Activated CD4-positive, alpha-beta T cell treated with anti-CD3 and anti-CD28 coated beads for 4 hours (primary cell): ENCODE measurements at places on chromosomes 7 and 10.

- peak; percentile 22 for DNase-seq
Measured at GRCh38 chr10:130179640-130180039, 43.4 kb downstream of the GLRX3 start.

DNA sequence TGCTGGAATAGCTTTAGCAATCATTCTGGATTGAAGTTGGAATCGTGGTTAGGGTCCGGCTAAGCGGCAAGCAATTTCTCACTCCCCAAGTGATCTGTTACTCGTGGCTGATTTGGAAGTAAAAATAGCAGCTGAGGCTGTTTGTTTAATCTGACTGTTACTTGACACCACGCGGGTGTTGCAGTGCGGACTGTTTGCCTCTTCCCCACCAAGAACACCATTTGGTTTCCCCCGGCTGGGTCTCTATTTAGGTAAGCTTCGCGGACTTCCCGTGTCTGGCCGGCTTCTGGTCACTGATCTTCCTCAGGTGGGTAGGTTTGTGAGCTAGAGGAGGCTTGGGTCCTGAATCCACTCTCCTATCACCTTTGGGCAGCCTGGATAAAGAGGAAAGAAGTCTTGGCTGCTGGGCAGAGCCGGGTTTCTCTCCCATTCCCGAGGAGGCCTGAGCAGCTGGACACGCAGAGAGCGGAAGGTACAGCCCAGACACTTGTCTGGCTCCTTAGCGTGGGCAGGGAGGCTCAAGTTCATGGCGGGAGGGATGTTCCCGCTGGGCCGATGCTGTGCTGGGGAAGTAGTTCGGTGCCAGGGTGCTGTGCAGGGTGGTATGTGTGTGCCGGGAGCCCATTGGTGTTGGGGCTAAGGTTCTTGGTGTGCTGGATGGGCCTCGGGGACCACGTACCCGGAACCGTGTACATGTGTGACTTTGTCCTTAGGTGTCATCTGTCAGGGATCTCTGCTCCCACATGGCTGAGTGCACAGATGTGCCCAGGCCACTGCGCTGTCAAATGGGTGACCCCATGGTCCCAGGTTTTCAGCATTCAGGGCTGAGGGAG, at the start of gene C10orf71:
TSS of gene C10orf71 (plus strand) at position 188 of the 833 bp plus-strand sequence. CDS start 23,376 bp downstream, outside the sequence.
- no peak for DNase-seq

DNA sequence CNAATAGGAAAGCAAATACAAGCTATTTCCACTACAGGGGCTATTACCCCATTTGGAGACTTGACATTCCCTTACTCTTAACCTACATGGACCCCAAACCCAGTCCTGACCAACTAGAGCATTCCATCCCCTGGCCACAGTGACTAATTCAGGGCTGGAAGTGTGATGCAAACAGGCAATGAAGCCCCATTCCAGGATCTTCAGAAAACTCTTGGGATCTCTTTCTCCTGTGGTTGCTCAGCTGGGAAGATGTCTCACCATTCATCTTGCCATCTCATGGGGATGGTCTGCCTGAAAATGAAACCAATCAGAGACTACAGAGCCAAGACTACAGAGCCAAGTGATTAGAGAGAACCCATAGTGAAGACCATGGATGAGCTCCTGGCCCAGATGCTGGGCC, 206.2 kb downstream of the ZNF365 start:
- no peak for DNase-seq

GRCh38 chr7:113263749-113264148, 145.4 kb upstream of the SMIM30 start:
- DNase-seq: no peak

GRCh38 chr10:75540357-75540966, 109.0 kb downstream of the LRMDA start:
- no peak for DNase-seq

DNA sequence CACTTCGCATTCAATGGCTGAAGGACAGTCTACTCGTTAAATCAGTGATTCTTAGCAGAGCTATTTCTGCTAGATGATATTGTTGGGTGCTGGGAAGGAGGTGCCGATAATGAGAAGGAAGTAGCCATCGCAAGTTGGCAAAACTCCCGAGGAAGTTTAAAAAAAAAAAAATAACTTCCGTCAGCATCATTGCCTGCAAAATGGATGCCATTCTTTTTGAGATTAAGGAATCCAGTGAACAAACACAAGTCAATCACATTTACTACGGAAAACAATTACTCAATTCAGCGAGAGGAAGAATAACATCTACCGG, 74.4 kb upstream of the SFMBT2 start:
- no peak for DNase-seq

DNA sequence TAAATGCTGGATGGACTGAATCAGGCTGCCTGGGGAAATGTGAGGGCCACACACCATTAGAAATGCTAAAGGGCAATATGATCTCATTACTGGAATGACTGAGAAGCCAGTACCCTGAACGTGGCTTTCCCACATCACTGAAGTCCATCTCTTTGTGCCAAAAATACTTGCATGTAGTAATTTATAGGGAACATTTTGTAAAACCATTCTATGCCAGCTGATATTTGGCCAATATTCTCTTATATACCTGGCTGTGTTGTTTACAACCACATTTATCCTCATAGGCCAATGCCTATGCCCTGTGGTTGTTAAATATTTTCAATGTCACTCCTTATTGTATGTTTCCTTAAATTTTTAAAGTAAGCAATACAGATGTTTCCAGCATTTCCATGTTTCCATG, 111.6 kb downstream of the C10orf90 start:
- DNase-seq: no peak

DNA sequence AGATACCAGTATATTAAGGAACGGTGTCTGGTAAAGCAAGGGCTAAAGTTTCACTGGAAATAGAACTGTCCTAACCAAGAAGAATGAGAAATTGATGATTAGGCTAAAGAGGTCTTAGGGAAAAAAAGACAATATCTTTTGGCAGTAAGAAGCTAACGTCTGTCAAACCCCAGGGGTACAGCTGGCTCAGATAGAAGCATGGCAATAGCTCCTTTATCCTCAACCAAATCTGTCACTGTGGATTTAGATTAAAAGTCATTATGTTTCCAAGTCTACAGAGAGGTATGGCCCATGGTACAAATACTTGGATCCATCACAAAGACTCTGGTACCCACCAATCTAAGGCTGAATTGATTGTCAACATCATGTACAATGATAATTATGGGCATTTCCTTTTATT, 8.6 kb upstream of the SLC16A9 start:
- DNase-seq: no peak

GRCh38 chr10:92291921-92292845, 1.2 kb downstream of the MARCHF5 start:
- DNase-seq: peak; percentile 30

GRCh38 chr10:58518775-58519174, 6.1 kb downstream of the BICC1 start:
- DNase-seq: no peak

DNA sequence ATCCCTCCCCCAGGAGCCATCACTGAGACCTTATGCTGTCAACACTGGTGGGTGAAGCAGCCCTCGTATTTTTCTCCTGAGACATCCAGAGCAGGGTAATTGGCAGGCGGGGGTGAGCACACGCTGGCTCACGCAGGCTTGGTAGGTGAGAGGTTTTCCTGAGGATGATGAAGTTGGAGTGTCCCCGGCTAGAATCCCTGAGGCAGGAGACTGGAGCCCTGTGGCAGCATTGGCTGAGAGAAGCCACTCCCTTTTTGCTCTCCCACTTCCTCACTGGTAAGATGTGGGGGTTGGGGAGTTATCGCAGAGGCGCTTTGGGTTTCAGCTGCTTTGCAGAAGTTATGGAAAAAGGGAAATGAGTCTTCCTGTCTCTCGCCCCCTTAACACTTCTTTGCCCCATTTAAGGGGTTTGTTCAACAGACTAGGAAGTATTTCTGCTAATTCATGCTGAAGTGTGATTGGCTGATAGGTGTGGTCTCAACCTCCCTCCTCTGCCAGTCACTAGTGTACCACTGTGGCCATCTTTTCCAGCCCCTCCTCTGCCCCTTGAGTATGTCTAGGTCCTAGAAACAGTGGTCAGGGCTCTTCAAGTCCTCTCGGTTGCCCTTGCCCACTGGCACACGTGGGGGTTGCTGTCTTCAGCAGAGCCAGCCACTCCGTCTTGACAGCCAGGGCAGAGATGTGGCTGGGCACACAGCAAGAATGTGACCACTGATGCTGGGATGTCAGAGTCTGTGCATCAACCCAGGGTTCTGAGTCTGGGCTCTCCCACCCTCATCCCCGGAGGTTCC, 5.7 kb downstream of the ARPC1B start:
- DNase-seq: peak; percentile 33

- no peak for DNase-seq
Measured at GRCh38 chr7:35389636-35390035, 135.7 kb upstream of the TBX20 start.

GRCh38 chr7:31642681-31643115, 44.3 kb upstream of the PPP1R17 start:
- DNase-seq: no peak

DNA sequence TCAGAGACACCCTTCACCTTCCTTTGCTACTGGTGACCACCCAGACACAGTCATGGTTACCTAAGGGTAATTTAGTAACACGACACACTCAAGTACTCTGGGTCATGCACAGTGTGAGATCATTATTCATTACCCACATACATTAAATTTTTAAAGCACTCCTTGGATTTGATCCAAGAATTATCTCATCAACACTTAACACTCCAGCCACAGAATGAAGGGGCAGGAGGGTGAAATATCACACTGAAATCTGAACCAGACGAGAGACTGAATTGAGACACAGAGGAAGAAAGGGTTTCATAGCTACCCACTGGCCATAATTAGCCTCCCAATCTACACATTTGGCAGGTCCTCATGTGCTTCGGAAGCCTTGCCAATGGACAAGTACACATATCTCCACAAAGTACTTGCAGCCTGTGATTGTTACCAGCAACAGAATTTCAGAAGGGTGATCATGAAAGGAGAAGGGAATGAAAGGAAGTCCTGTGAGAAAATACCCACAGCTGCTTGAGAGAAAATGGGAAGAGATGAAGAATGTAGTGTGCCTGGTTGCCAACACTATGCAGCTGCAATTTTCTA, 189.3 kb downstream of the POLR1F start:
- no peak for DNase-seq

GRCh38 chr10:85917601-85918000, 449.0 kb downstream of the GRID1 start:
- no peak for DNase-seq

GRCh38 chr10:12396093-12396492, 46.7 kb downstream of the CAMK1D start:
- no peak for DNase-seq

GRCh38 chr10:44864051-44864450, 47.1 kb upstream of the TMEM72 start:
- DNase-seq: no peak

GRCh38 chr10:70233109-70233938, at the start of gene PPA1:
PPA1 (minus strand) TSS chr10:70233429; CDS start chr10:70233327, 102 bp downstream.
- peak; percentile 99 for DNase-seq

DNA sequence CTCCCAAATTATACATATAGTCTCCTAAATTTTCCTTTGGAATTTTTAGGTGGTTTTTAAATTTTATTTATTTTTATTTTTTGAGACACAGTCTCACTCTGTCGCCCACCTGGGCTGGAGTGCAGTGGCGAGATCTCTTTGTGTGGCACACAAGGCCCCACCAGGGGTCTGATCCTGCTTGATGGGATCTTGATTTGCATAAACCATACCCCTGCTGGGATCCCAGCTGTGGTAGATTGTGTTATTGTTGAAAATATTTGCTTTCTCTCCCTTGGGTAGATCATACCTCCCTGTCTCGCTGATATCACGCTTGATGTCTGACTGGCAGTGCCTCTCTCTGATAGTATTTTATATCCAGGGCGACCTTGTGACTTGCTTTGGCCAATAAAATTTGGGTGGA, 5.6 kb upstream of the MUC3A start:
- no peak for DNase-seq

DNA sequence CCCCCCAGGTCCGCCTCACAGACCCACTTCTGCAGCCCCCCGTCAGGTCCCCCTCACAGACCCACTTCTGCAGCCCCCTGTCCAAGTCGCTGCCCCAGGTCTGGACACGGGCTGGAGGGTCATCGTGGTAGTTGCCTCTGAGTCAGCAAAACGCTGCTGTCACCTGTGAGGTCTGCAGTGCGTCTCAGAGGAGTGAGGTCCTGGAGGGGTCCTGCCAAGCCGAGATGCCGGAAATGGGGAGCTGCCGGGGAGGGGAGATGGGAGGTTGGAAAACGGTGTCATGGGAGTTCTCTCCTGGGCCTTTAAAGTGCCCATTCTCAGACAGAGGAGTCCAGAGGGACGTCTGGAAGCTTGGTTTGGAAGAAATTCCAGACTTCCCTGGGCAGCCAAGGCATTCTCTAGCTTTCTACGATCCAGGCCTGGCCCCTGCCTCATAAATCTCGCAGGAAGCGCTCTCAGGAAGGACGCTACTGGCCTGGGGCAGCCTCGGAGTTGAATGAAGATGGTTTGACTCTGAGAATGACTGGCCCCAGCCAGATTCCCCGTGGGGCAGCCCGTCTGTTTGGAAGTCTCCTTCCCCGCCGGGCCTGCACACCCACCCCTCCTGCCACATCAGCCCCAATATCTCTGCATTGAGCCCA, 38.7 kb downstream of the CALML3 start:
- no peak for DNase-seq

DNA sequence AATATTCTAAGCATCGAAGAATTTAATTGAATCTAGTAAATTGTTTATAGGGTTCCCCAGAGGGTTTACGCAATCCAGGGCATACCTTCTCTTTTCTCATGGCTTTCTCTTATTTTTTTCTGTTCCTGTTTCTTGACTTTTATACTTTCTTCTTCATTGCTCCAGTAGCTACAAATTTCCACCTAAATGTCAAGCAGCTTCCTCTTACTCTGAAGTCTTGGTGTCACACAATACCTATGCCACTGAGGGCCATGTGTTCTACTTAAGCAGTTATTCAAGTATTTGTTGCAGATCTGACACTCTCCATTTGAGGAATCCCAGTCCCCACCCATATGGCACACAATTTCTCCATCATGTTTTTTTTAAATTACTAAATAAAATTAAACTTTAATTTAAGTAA, 343.1 kb upstream of the MBL2 start:
- no peak for DNase-seq

DNA sequence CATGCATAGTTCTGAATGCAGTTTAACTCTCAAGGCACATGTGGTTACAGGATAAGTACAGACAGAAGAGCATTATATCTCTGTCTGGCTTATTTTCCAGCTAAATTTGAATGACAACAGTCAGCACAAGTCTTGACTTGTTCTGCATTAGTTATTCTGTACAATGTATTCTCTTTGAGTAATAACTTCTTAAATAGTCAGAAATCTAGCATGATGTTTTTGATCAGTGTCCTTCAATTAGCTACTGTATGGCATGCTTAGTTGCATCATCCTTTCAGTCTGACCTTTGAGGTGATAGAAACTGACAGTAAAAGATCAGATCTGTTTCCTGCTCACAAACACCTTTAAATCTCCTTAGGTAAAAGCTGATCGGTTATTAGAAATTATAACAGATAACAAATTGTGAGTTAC, 118.1 kb downstream of the ARL4A start:
- no peak for DNase-seq

GRCh38 chr7:128192497-128193142, 48.5 kb upstream of the LEP start:
- no peak for DNase-seq

- no peak for DNase-seq
Measured at GRCh38 chr10:82674036-82674435, 799.0 kb downstream of the NRG3 start.
